ENCODE measurements at places on chromosomes 7 and 10.

DNA sequence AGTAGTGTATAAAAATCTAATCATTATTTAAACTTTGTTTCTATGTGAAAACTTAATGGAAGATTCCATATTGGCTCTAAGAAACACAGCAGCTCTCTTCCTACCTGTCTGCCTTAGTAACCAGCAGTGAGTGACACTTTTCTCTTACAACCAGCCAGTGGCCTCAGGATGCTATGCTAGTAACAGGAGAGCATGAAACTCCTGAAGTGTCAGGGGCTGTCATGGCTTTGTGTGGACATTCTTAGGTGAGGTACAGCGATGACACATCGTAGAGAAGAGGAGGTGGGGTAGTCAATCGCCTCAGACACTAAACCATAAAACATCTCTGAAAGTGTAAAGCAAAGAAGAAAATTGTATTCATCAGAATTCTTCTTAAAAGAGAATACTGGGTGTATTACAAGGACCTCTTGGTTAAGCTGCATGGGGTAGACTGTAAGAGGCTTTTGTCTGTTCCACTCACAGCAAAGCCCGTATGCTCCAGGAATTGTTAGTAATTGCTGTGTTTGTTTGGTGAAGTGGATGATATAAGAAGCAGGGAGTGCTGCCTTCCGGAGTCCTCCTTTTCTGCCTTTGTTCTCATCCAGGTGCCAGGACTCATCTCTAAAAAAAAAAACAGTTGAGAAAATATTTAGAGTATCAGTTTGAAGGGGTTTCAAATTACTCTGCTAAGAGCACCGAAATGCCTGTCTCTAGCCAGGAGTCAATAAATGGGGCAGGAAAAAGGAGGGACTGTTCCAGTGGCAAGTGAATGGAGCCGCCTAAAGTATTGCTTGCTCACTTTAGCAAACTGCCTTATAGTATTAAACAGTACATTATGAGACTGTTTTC is 518.8 kb downstream of the CNTNAP2 start:
- DNase-seq, result no peak

- DNase-seq, result peak; percentile 62
These were observed 511 bp upstream of the NRP1 start for GRCh38 chr10:33334805-33335550.

- DNase-seq, result no peak
These were observed 16.0 kb downstream of the CYP3A43 start for GRCh38 chr7:99843808-99844207.

DNA sequence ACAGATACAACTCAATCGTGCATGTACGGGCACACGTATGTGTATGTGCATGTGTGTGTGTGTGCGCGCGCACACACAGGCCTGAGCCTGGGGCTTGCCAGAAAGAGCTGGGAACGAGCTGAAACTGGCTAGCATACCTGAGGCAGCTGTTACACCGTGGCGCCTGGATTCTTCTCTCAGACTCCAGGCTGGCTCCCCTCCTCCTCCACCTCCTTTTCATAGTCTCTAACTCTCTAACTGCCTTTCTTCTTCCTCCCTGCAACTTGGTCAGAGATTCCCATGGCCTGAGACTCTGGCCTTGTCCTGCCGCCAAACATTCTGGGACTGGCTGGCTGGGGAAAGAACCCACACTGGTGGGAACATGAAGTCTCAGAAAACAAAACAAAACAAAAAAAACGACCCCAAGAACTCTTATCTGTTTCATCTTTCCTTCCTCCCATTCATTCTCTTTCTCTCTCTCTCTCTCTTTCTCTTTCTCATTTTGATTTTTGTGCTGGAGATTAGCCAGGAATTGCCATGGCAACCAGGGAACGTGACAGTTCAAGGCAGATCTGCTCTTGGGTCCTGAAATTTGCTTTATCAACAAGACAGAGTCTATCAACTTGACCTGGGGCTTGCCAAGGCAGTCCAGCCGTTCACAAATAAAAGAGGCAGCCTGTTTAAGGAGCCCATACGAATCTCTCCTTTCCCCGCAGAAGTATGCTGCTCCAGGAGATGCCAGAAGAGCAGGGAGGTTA is 76.8 kb upstream of the SEM1 start:
- DNase-seq, result no peak

GRCh38 chr10:86824151-86824550 is 67.7 kb downstream of the BMPR1A start:
- no peak for DNase-seq

GRCh38 chr7:49774459-49775064 is 1.1 kb downstream of the VWC2 start:
- no peak for DNase-seq

DNA sequence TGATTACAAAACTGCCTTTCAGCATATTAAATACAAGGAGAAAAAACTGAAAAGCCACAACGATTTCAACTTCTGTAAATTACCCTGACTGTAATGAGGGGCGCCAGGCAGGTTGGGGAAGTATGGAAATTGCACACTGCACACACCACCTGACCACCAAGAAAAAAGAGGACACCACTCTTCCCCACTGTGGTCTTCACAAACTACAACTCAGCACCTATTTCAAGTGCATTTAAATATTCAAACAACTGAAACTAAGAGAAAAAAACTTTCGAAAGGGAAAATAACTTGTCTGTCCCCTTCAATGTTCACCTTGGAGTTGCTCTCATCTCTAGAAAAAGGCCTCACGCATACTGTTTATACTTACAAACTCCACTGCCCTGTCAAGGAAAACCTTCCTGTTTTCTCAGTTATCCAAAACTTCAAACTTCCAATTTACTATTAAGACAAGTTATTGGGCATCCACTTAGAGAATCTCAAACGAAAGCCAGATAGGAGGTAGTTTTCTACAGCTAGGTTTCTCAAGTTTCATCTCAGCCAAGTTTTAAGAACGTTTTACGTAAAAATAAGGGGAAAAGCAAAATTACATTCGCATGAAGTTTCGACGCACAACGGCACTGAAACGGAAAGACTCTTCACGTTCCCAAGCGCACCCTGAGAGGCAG is 1.4 kb downstream of the LARP4B start:
- DNase-seq, result no peak

- no peak for DNase-seq
These were observed 64.8 kb downstream of the AVL9 start for GRCh38 chr7:32560075-32560474.

- DNase-seq, result no peak
These were observed 622.0 kb downstream of the TYW1 start for GRCh38 chr7:67618556-67619162.

- no peak for DNase-seq
These were observed 540.3 kb upstream of the IGFBP3 start for GRCh38 chr7:46461334-46461777.
